Stimulated activated CD8-positive, alpha-beta memory T cell treated with anti-CD3 and anti-CD28 coated beads, Interleukin-4, amount 100 ng/mL, for 1 hour (primary cell): ENCODE measurements at places on chromosomes 13 and 19.
A peak's percentile ranks its signal among the peaks of the same experiment; 100 is the strongest.

DNA sequence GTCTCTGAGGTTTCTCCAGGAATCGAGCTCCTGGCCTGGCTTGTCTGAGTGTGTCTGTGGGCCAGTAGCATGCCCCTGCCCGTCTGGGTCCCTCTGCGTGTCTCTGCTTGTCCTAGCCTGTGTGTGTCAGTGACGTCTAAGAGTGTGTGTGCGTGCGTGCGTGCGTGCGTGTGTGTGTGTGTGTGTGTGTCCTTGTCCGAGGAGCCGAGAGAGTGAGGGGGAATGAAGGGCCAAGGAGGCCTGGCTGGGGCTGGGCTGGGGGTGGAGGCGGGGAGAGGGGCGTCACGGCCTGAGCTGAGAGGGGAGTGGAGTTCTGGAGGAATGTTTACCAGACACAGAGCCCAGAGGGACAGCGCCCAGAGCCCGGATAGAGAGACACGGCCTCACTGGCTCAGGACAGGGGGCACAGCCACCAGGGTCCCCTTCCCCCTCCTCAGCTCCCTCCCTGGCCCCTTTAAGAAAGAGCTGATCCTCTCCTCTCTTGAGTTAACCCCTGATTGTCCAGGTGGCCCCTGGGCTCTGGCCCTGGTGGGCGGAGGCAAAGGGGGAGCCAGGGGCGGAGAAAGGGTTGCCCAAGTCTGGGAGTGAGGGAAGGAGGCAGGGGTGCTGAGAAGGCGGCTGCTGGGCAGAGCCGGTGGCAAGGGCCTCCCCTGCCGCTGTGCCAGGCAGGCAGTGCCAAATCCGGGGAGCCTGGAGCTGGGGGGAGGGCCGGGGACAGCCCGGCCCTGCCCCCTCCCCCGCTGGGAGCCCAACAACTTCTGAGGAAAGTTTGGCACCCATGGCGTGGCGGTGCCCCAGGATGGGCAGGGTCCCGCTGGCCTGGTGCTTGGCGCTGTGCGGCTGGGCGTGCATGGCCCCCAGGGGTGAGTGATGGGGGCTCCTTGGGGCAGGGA is at the start of gene AXL:
Gene AXL, plus strand, starts transcription at position 609 of the 893 bp plus-strand sequence. Its CDS starts 170 bp downstream, at position 779.
- DNase-seq = no peak

- no peak for DNase-seq
These were observed 17.6 kb upstream of the GSX1 start for GRCh38 chr13:27774651-27775050.

DNA sequence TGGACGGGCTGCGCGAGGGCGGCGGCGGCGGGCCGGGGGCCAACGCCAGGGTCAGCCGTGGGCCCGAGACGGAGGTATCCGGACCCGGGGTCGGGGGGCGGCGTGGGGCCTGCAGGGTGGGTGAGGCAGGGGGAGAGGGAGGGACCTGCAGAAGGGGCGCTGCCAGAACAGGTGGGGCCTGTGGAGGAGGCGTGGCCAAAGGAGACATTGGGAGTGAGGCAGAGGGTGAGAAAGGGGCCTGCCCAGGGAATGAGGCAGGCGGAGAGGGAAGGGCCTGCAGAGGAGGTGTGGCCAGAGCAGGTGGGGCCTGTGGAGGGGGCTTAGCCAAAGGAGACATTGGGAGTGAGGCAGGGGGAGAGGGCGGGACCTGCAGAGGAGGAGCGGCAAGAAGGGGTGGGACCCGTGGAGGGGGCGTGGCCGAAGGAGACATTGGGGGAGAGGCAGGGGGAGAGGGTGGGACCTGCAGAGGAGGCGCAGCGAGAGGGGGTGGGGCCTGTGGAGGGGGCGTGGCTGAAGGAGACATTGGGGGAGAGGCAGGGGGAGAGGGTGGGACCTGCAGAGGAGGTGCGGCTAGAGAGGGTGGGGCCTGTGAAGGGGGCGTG is 4.2 kb downstream of the PRR36 start:
- peak; percentile 11 for DNase-seq

DNA sequence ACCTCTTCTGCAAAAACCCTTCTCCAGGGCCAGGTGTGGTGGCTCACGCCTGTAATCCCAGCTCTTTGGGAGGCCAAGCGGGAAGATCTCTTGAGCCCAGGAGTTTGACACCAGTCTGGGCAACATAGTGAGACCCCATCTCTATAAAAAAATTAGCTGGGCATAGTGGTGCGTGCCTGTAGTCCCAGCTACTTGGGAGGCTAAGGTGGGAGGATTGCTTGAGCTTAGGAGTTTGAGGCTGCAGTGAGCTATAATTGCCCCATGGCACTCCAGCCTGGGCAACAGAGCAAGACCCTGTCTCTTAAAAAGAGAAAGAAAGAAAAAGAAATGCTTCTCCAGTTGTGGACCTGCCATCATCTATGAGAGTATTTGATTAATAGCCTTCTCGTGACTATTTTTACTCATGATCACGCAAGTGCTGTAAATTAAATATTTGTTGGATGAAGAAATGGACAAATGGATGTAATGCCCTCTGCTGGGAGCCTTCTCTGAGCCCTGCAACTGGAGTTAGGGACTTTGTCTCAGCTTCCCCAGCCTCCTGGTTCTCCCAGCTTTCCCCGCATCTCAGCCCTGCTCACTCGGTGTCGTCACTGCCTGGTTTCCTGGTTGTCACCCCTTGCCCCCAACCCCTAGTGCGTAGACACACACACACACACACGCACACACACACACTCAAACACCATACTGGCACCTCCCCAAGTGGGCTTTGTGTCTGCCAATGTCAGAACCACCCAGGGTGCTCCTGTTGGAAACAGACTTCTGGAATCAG is 12.2 kb downstream of the WIZ start:
- no peak for DNase-seq

- DNase-seq = no peak
These were observed 194.8 kb downstream of the DCLK1 start for GRCh38 chr13:35936246-35936978.

DNA sequence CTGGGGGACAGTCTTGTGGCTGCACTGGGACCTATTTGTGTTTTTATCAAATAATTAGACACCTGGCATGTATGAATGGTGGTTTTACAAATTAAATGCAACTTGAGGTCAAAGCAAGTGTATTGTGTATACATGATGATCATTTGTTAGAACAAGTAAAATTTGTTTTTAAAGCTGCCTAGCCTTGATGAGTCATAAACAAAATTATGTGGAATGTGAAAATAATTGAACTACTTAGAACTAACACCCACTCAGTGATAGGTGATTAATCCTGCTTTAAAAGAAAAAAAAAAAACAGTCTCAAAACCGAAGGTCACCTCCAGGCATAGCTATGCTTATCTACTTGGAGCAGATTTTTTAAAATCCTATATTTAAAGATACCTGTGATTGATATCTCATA is 770.3 kb upstream of the SLITRK5 start:
- DNase-seq = no peak

DNA sequence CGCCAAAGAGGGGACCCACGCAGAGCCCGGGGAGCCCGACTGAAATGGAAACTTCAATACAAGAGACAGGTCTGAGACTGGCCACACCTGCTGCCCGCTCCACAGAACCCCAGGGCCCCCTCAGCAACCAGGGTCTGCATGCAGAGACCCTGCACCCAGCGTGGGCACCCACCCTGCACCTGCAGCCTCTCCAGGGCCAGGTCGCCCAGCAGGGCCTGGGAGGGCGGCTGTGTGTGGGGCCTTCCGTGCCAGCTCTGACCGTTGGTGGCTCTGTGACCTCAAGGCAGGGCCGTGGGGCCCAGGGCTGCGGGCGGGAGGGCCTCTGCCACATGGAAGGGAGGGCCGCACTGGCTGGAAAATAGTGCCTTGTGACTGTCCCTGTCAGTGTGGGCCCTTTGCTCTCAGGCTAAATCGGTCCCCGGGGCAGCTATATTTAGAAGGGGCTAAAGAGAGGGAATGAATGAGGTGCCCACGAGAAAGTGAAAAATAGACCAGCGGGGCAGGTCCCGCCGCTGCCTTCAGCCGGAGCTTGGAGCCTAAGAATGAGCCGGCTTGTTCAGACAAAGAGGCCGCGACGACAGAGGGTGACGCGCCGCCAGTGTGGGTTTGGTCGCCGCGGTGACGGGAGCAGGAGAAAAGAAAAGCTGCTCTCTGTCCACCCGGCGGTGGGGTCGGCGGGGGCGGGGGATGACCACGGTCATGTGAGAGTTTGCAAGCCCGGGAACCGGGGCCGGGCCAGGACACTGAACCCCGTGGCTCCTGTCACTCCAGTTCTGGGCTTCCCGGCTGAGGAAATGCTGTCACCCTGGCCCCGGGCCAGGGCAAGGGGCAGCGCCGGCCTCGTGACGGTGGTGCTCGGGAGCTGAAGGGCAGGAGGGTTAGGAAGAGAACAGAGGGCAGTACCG is 70.5 kb downstream of the GADD45B start:
- no peak for DNase-seq

DNA sequence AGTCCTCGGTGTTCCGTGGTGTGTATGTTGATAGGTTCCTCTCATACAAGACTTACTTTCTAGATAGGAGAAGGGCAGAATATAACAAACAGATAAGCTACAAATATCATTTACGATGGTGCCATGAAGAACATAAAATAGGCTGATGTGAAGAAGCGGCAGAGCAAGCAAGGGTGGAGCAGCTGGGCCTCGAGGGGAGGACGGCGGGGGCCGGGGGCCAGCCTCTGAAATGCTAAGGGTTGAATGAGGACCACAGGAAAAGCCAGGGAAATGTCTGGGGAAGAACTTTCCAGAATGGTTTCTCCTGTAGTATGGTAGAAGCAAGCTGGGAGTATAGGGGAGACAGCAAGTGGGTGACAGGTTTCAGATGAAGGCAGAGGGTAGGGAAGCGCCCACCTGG is 529.5 kb downstream of the LIG4 start:
- no peak for DNase-seq

- no peak for DNase-seq
These were observed 511 bp downstream of the GARRE1 start for GRCh38 chr19:34254698-34255432.

DNA sequence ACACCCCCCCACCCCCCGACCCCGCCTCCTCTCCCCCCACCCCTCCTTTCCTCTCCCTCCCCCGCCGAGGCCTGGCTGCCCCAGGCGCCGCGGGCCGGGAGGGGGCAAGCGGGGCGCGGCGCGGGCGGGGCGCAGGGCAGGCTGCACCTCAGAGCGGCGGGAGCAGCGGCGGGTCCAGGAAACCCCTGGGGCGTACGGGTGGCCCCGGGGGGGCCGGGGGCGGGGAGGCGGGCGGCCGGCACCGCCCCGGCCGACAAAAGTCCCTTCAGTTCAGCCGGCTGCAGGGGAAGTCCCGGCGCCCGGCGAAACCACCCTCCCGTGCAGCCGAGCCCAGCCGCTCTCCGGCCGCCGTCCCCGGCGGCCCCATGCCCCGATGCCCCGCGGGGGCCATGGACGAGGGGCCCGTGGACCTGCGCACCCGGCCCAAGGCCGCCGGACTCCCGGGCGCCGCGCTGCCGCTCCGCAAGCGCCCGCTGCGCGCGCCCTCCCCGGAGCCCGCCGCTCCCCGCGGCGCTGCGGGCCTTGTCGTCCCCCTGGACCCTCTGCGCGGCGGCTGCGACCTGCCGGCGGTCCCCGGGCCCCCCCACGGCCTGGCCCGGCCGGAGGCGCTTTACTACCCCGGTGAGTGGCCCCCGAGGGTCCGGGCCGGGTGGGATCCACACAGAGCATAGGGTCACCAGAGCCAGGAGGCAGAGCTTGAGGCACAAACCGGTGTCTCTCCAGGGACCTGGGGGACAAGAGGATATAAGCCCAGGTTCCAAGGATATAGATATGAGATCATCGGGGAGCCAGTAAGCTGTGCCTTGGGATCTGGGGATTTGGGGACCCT is at the start of gene BCL3:
Gene BCL3, plus strand, starts transcription at position 283 of the 829 bp plus-strand sequence. Its CDS starts 83 bp downstream, at position 366.
- peak; percentile 34 for DNase-seq

DNA sequence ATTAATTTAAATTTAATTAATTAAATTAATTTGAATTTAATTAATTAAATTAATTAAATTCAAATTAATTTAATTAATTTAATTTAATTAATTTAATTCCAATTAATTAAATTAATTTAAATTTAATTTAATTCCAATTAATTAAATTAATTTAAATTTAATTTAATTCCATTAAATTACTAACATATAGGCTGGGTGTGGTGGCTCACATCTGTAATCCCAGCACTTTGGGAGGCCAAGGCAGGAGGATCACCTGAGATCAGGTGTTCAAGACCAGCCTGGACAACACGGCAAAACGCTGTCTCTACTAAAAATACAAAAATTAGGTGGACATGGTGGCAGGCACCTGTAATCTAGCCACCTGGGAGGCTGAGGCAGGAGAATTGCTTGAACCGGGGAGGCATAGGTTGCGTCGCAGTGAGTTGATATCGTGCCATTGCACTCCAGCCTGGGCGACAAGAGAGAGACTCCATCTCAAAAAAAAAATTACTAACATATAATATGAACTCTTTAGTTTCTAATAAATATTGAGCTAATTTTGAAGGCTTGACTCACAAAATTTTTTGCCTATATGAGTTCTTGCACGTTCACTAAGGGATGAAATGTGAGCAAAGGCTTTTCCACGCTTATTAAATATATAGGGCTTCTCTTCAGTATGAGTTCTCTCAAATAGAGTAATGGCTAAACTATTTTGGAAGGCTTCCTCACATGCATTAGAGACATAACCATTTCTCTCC is 9.0 kb upstream of the USP29 start:
- no peak for DNase-seq

- DNase-seq = no peak
These were observed 154.2 kb upstream of the KLF12 start for GRCh38 chr13:74288361-74288911.

DNA sequence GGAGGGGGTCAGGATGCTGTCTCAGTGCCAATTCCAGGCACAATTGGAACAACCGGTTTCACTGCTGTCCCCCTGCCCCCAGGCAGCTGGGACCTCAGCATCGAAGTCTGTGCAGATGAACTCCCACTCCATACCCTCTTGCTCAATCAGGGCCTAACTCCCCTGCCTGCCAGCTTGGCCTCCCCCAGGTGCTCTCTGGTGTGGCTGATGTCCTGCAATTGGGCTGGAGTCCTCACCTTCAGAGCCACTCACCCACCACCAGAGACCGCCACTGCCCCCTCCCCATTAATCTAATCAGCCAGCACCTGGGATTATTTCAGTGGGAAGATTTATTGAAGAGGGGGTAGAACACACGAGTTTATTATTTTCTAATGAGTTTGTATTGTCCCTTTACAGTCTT is 118.8 kb downstream of the MIPEP start:
- DNase-seq = no peak

DNA sequence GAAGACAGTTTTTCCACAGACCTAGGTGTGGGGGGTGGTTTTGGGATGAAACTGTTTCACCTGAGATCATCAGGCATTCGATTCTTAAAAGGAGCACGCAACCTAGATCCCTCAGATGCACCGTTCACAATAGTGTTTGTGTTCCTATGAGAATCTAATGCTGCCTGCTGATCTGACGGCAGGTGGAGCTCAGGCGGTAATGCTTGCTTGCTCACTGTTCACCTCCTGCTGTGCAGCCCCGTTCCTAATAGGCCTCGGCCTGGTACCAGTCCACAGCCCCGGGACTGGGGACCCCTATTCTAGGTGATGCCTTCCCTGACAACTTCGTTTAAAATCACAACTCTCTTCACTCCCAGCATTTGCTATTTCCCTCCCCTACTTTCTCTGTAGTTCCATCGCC is 149.6 kb downstream of the IER2 start:
- DNase-seq = no peak

- DNase-seq = no peak
These were observed 31.7 kb downstream of the SPATA13 start for GRCh38 chr13:24192057-24192810.

GRCh38 chr19:23795462-23795861 is 36.8 kb upstream of the ZNF681 start:
- no peak for DNase-seq
